ENCODE measurements at places on chromosomes 6 and 20.

DNA sequence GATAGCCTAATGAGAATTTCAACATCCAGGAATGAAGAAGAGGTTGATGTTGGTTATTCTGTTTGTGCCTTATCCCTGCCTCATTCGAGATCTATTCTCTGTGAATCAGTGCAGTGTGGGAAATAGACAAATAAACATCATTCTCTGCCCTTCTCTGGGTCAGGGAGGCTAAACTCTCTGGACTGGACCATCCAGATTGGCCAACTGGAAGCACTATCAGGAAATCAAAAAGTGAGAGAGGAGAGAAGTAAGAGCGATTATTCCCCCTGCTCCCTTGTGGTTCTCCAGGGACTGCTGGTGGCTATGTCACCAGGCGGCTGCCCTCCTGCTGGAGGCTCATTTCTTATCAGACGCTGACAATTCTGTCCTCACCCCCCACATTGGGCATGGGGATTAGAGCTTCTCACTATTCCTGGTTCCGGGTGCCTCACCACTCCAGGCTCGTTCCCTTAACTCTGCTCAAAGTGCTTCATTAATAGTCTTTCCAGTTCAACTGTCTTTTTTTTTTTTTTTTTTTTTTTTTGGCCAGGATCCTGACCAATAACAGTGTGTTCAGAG lies 201.7 kb upstream of the RREB1 start:
- DNase-seq = no peak

- DNase-seq = no peak
Observed at GRCh38 chr20:62242176-62242575, 3.9 kb downstream of the OSBPL2 start.

DNA sequence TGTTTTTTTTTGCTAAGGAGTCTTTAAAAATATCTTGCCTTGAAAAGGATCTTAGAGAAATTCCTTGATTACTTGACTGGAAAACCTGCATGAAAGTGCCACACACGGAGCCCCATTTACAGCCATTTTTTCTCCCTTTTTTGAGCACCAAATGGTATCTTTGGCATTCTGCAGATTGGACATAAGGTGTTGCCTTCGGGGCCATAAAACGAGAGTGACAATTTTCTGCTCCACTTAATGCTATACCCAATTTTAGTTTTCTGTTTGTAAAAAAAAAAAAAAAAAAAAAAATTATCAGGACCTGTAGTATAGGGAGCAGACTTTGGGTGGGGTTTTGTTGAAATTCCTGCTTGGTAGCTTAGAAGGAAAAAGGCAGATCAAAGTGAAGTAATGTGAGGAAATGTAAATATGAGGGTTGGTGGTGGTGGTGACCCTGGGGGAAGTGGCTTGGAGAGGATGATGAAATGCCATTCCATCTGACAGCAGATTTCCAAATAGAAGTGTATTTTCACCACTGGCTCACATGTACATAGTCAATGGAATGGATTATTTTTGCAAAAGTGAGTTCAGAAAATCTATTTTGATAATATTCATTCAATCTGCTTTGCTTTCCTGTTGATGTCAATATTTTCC lies 212.1 kb upstream of the SOX4 start:
- no peak for DNase-seq

GRCh38 chr6:144062786-144063185 lies 32.6 kb downstream of the SF3B5 start:
- no peak for DNase-seq

DNA sequence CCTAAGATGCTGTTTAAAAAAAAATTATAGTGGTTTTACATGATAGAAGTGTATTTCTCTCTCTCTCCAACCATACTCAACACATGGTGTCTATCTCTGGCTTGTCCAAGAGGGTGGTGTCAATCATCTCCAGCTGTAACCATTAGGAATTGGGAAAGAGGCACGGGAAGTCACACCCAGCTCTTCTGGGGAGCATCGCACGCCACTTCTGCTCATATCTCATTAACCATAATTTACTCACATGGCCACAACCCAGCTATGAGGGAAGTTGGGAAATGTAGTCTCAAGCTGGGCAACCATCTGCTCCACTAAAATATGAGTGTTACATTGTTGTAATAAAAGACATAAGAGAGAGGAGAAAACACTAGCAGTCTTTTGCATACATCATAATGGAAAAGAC lies 30.4 kb upstream of the TSHZ2 start:
- DNase-seq = no peak

DNA sequence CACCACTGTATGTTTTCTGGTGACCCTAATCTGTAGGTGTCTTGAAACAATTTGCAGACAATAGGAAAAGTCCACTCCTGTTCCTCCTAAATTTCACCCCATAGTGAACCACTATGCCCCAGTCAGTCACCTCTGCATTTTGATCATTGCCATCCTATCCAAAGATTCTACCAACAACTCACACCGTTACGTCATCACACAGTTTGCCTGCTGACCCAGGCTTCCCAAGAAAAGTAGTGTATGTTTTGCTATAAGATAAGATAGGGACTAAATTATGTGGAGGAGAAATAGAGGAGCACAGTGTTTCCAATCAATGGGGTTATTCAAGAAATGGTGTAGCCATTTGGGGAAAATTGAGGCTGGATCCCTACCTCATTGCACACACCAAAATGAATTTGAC lies 58.8 kb downstream of the GNAS start:
- DNase-seq = no peak

- no peak for DNase-seq
Observed at GRCh38 chr6:35388030-35388429, 45.7 kb downstream of the PPARD start.

GRCh38 chr6:161235776-161236633 lies 37.9 kb downstream of the AGPAT4 start:
- no peak for DNase-seq

- DNase-seq = no peak
Observed at GRCh38 chr6:5230081-5230480, 30.7 kb downstream of the LYRM4 start.

DNA sequence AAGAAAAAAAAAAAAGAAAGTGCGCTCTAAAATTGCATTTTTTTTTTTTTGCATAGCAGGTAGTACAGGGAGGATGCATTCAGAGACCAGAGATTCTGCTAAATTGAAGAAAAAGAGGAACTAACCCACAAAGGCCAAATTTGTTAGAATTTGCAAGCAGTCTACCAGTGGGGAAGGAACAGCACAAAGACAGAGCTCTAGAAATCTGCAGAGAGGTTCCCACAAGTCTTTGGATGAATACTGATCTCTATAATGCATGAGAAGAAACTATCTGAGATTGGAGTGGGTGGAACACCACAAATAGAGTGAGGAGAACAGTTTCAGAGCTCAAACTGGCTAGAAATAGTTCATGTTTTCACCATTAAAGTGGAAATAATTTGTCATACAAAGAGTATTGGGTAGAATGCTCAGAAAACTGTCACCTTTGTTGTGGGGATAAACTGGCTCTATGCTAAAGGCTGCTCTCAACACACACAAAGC lies 79.6 kb upstream of the AHI1 start:
- no peak for DNase-seq

DNA sequence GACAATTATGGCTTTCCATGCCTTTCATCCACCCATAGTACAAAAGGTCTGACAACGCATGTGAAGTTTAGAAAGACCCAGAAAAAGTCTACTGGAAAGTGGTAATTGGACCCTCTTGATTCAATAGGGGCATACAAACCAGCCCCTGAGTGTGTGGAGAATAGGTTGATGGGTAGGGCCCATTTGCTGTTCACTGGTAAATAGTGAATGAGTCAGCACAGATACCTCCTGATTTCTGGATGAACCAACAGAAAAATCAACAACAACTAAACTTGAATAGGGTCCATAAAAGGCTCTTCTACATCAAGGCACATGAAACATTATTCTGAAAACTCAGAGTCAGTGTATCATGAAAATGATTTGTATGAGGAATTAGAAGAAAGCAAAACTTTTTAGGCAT lies 235.4 kb upstream of the SLC35B3 start:
- DNase-seq = no peak

DNA sequence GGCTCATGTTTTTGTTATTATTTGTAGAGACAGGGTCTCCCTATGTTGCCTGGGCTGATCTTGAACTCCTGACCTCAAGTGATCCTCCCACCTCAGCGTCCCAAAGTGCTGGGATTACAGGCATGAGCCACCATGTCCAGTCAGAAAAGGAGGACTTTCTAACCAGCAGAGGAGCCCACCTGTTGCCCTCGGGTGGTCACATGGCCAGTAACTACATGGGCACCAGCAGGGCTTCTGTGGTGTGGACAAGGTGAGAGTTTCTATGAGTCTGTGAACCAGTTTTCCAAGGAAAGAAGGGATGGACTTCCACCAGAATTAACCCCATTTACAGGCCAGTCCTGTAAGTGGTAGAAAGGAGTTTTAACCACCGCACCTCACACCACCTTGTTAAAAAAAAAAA lies 125.4 kb downstream of the RIN2 start:
- DNase-seq = no peak

GRCh38 chr20:49751397-49751736 lies 37.7 kb upstream of the B4GALT5 start:
- DNase-seq = no peak

- no peak for DNase-seq
Observed at GRCh38 chr20:43977252-43977651, 62.6 kb downstream of the TOX2 start.

- no peak for DNase-seq
Observed at GRCh38 chr6:142294679-142295078, 7.1 kb upstream of the ADGRG6 start.

DNA sequence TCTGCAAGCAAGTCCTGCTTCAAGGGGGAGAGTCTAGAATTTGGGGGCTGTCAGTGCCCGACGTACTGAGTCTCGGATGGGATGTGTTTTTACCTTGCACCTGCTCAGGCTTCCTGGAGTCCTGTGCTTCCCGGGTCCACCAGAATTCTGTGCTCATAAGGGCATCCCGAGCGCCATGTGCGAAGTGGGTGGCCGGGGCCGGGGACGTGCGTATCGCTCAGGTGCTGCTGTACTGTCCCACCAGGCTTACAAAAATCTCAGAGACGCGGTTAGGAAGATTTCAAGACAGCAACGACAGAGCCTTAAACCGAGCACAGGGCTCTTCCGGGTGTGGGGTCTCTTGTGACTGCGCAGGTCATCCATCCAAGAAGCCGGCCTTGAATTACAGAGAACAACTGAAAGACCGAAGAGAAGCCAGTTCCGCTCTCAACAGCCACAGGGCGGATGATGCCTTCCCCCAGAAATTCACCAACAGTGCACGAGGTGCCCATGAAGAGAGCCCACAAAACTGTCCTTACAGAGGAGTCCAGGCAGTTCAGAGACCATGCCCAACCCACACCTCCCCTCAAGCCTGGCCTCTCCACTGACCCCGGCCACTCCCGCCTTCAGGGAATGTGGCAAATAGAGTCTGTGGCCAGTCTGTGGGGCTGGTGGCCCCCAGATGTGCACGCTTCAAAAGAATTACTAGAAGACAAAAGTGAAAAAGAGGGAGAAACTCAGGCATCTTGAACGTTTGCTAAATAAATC lies 104.7 kb downstream of the PXDC1 start:
- DNase-seq = no peak

DNA sequence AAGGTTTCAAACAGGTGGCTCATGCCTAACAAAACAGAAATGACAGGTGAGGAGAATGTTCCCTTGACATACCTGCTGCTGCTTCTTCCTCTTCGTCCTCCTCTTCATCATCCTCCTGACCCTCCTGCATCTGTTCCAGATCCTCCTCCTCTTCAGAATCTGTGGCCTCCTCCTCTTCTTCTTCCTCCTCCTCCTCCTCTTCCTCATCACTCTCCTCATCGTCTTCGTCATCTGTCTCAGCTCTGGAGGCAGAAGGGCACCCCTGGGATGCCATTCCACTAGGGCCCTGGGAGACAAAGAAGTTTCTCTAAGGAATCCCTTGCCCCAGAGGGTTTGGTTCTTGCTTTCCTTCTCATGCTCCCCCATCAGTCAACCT lies 2.4 kb upstream of the ZBTB22 start:
- no peak for DNase-seq

- no peak for DNase-seq
Observed at GRCh38 chr20:1330075-1330830, 1.3 kb upstream of the SDCBP2 start.

DNA sequence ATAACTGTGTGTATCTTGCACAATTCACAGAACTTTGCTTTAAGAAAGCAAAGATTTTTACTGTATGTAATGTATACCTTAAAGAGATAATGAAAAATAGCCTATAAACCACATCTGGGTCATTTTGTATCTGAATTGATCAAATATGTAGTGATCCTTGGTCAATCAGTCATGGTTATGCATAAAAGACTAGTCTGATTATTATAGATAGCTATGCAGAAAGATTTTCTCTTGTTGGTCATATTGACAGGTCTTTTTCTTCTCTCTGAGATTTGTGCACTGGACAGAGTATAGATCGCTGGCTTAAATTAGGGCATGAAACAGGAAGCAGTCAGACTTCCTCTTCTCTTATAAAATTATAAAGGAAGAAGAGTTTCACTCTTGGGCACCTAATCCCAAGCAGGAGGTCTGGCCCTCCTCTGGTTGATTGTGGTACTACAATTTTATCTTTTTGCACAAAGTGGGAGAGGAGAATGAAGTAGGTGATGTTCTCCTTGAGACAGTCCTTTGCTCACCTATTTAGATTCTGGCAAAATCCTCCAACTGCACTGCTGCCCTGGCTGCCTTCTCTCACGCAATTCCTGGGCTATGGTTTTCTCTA lies 380.9 kb upstream of the RGS17 start:
- peak; percentile 29 for DNase-seq

- no peak for DNase-seq
Observed at GRCh38 chr6:3899970-3900439, 50.8 kb downstream of the FAM50B start.

DNA sequence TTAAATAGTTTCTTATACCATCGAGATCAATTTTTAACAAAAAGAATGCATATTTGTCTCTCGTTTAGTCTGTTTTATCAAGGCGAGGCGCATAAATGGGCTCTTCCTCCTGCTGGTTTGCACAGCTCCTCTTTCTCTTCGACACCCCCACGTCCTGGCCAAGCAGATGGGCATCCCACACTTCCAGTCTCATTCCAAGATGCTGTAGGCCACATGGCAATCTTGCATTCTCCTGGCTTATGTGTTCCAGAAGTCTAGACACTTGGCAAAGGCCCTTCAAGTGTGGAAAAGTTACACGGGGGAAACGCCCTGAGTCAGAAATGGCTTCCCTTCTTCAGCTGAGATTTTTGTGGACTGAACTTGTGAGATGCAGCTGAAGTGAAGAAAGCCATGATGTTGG lies 447.1 kb downstream of the QKI start:
- no peak for DNase-seq

DNA sequence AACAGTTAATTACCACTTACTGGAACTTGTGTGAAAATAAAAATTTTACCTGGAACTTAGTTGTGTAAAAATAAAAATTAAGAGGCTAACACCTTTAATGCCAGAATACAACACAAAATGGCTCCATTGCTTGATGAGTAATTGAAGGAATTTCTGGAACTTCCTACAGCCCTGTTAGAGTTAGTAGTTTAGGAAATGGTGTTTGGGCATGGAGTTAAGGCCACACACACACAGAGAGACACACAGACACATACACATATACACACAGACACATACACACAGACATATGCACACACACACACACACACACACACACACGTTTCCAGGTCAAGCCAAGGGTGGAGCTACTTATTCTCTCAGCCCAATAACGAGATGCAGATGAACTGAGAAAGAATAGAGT lies 20.6 kb upstream of the CST3 start:
- peak; percentile 22 for DNase-seq

GRCh38 chr6:160055378-160055777 lies 66.2 kb upstream of the SLC22A1 start:
- no peak for DNase-seq
